WTC11 (cell line): ENCODE measurements at places on chromosomes 12 and 14.

GRCh38 chr12:26748412-26748740, 84.6 kb downstream of the ITPR2 start:
- H3K4me1 ChIP-seq, result peaks cover 38% of the 10 kb centered on the region
- peak overlapping the region; percentile 24; the same call in 1 of the 2 replicates for H3K27ac ChIP-seq
- DNase-seq, result no peak

GRCh38 chr12:936377-937345, 12.8 kb downstream of the RAD52 start:
- H3K36me3 ChIP-seq, result peaks cover 30% of the 10 kb centered on the region
- 0 out of 2 replicates have a peak overlapping the region, but pooled peaks have one; percentile 23 for H3K27ac ChIP-seq
- no peaks in the 10 kb centered on the region for H3K4me1 ChIP-seq
- no peak for DNase-seq

- no peaks in the 10 kb centered on the region for H3K27me3 ChIP-seq
- H3K27ac ChIP-seq, result peak overlapping the region; percentile 61; the same call in 1 of the 2 replicates
- no peaks in the 10 kb centered on the region for H3K36me3 ChIP-seq
- H3K4me1 ChIP-seq, result peaks cover 32% of the 10 kb centered on the region
- DNase-seq, result no peak
Measured at GRCh38 chr12:7834701-7835100, 38.0 kb downstream of the SLC2A14 start.

- H3K36me3 ChIP-seq, result no peaks in the 10 kb centered on the region
- no peak for DNase-seq
- H3K4me1 ChIP-seq, result peaks cover 9% of the 10 kb centered on the region
- no peaks in the 10 kb centered on the region for H3K27me3 ChIP-seq
- H3K4me3 ChIP-seq, result no peak overlapping the region
- H3K27ac ChIP-seq, result no peak overlapping the region
Measured at GRCh38 chr14:36094963-36095362, 81.6 kb downstream of the PTCSC3 start.

GRCh38 chr14:89947344-89947743, 7.2 kb downstream of the EFCAB11 start:
- H3K4me3 ChIP-seq, result no peak overlapping the region
- H3K36me3 ChIP-seq, result peaks cover 28% of the 10 kb centered on the region
- no peak for DNase-seq
- no peaks in the 10 kb centered on the region; the same call in 1 of the 2 replicates for H3K27me3 ChIP-seq
- H3K27ac ChIP-seq, result no peak overlapping the region

GRCh38 chr12:65334521-65334920, 56.0 kb downstream of the MSRB3 start:
- no peak for DNase-seq
- no peak overlapping the region for H3K4me3 ChIP-seq
- no peaks in the 10 kb centered on the region for H3K36me3 ChIP-seq
- H3K27ac ChIP-seq, result no peak overlapping the region
- H3K4me1 ChIP-seq, result peaks cover 6% of the 10 kb centered on the region; the same call in 1 of the 2 replicates
- H3K27me3 ChIP-seq, result no peaks in the 10 kb centered on the region

- peaks cover 45% of the 10 kb centered on the region for H3K4me1 ChIP-seq
- no peaks in the 10 kb centered on the region for H3K36me3 ChIP-seq
- no peak overlapping the region for H3K4me3 ChIP-seq
- no peaks in the 10 kb centered on the region for H3K27me3 ChIP-seq
- DNase-seq, result no peak
Measured at GRCh38 chr12:106739318-106739717, 35.2 kb upstream of the RIC8B start.

GRCh38 chr14:24252289-24253124, 10.1 kb upstream of the TINF2 start:
- no peak for DNase-seq
- no peak overlapping the region for H3K27ac ChIP-seq
- no peaks in the 10 kb centered on the region for H3K4me1 ChIP-seq
- H3K27me3 ChIP-seq, result peaks cover 7% of the 10 kb centered on the region
- H3K36me3 ChIP-seq, result no peaks in the 10 kb centered on the region

GRCh38 chr12:97274386-97274785, 188.2 kb upstream of the RMST start:
- H3K27me3 ChIP-seq, result peaks cover 15% of the 10 kb centered on the region
- no peak overlapping the region for H3K4me3 ChIP-seq
- peaks cover 18% of the 10 kb centered on the region for H3K36me3 ChIP-seq
- no peak for DNase-seq

DNA sequence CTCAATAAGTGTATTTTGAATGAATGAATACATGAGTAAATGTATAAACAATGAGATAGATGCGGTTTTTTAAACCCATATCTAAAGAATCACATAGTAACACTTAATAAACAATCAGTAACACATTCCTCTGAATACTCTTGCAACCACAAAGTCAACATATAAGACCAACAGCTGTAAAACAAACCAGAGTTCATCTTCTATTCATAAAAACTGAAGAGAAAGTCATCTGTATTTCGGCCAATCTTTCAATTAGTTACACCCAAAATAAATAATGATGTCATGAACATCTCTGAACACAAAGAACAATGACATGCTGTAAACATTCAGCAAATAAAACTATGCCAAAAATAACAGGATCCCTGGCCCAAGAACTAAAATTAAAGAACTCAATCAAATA, 47.2 kb downstream of the ARMH4 start:
- H3K27me3 ChIP-seq, result no peaks in the 10 kb centered on the region; the same call in 1 of the 2 replicates
- H3K36me3 ChIP-seq, result no peaks in the 10 kb centered on the region
- no peak overlapping the region for H3K4me3 ChIP-seq
- H3K4me1 ChIP-seq, result no peaks in the 10 kb centered on the region

DNA sequence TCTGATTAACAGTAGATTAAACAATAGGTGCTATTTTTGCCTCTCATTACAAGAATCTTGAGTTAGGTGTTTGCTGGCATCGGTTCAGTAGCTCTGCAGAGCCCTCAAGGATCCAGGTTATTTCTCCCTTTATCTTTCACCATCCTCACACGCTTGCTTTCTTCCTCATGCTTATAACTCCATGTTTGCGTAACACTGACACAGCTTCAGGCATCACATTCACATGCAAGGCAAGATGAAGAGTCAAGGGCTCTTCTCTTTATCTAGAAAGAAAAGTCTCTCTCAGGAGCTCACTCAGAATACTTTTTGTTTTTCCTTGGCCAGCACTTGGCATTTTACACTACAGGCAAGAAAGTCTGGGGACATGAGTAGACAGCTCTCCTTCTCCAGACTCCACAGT, 24.2 kb upstream of the PTHLH start:
- no peaks in the 10 kb centered on the region for H3K36me3 ChIP-seq
- no peaks in the 10 kb centered on the region for H3K27me3 ChIP-seq
- no peak overlapping the region for H3K4me3 ChIP-seq
- peak overlapping the region; percentile 66; the same call in 1 of the 2 replicates for H3K27ac ChIP-seq
